ENCODE measurements at places on chromosomes 3 and 15.

DNA sequence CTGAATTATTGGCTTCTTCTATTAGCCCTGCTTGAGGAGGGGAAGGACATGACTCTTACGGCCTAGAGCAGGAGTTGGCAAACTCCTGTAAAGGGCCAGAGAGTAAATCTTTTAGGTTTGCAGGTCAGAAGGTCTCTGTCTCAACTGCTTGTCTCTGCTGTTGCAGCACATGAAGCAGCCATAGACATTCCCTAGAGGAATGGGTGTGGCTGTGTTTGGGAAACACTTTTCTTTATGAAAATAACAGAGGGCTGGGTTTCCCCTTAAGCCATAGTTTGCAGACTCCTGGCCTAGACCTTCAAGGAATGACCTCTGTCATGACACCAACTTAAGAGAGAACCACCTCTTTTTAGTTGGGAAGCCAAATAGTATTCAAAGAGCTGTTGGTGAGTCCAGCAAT is 10.3 kb downstream of the TRAK1 start:
- no peak for DNase-seq

DNA sequence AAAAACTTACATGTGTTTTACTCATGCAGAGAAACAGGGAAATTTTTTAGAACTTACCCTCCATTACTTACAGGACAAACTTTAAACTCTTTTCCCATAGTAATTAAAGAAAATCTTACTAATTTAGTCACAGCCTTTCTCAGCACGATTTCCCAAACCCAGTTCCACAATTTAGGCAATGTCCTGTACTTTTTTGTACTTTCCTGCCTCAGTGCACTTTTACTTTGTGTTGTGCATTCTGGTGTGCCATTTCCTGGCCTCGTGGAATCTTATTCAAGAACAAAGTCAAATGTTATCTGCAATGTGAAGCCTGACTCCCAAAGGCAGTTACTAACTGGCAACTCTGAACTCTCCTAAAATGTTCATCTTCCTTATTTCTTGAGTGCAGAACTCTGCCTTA is 1.9 kb downstream of the SLC33A1 start:
- DNase-seq, result no peak

DNA sequence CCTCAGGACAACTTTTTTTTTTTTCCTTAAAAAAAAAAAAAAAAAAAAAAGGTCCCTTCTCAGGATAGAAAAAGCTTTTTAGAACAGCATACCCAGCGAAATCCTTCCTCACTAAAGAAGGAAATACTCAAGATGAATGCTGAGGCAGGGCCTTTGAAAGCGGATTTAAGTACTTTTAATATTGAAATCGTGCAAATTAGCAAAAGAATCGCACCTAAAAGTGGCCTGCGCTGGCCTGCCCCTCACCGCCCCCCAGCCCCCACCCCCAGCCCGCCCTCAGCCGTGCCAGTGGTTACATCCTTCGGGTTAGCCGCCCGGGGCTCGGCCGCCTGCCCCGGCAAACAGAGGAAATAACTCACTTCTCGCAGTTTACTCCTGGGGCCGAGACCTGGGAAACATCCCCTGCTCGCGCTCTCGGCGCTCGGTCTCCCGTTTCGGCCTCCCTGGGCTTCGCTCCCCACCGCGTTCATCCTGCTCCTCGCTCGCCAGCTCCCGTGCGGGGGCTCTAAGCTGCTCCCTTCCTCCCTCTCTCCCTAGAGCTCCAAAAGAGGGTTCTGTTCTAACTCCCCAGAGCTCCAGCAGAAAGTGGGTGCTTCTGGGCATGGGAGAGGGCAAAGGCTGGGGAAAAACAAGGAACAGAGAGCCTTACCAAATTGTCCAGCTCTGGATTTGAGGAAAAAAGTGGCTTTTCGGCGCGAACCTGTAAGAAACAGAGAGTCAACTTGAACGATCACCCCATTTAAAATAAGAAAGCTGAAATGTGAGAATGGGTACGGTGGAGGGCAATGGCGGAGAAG is 5.2 kb downstream of the MEIS2 start:
- DNase-seq, result no peak

GRCh38 chr15:68580883-68581155 is 2.0 kb downstream of the CORO2B start:
- DNase-seq, result no peak

GRCh38 chr15:57375827-57376695 is at the start of gene CGNL1:
Gene CGNL1 (plus strand): TSS chr15:57376505. CDS start chr15:57438000, 61,495 bp downstream.
- DNase-seq, result no peak

DNA sequence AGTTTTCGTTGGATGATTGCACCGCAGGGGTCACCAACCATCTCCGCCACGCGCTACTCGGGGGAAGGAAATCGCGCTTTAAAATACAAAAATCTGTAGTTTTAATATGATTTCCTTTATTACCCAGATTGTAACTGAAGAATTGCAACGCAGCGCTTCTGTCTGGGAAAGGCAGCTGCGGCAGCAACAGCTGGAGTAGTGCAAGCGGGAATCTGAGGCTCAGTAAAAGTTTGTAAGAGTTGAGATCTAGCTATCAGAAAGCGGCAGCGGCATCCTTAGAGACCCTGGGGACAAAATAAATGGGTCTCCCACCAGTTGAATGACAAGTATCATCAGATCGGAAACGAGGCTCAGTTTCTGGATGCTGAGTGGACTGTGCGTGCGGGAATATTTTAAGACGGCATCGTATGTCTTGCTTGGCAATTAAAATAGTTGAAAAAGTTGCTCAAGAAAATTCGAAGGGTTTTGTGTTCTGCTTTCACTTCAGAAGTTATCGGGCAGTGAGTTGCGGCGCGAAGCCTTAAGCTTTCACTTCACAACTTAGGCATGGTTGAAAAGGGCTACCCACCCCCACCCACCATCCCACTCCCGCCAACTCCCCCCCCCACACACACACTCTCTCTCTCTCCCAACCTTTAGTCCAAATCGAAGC is 2.7 kb downstream of the MECOM start:
- DNase-seq, result peak; percentile 45

- no peak for DNase-seq
Observed at GRCh38 chr3:42061025-42061712, 30.0 kb upstream of the TRAK1 start.

Data from muscle of arm (tissue), 14 donors.